ENCODE measurements at places on chromosomes 1 and 21. TPM values are rescaled to one million over a fixed set of nuclear protein-coding genes. Genes with fewer than 3 reads are reported as not detected.

DNA sequence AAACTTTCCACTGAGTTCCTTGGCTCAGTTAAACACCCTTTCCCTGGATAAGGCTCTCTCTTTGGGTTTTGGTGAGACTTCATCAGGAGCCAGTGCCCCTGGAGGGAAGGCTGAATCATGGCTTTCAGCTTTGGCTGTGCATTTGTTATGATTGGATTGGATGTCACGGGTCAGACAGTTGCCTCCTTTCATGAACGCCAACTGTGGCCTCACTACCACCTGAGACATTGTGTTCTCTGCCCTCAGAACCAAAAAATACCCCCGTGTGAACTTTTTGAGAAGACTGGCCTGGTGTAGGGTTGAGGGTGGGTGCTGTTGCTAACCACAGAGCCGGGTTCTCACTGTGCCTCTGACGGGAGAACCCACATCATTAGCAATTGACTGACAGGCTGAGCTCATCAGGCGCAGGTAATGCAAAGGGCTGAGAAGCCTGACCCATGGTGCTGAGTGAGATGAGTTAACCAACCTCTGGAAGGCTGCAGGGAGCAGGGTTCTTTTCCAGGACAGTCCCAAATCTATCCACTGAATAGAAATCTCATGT, 65.6 kb downstream of the HHAT start:
- DNase-seq: peak; percentile 80

DNA sequence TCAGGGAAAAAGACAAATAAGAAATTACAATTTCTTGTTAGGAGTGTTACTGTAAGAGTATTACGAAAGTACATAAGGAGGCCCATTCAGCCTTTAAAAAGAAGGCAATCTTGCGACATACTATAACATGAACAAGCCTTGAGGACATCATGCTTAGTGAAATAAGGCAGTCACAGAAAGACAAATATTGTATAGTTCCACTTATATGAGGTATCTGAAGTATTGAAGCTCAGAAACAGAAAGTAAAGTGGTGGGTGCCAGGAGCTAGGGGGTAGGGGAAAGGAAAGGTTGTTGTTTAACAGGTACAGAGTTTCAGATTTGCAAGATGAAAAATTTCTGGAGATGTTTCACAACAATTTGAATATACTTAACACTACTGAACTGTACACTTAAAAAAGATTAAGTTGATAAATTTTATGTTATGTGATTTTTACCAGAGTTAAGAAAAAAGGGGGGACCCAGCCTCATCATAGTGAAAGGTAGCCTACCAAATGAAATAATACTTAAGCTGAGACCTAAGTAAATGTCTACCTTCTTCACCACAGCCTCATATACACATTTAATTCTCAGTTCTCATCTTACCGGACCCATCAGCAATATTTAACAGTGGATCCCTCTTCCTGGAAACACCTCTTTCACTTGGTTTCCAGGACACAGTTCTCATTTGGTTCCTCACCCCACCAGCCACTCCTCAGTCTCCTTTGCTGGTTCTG, 19.5 kb downstream of the USP24 start:
- DNase-seq: no peak

DNA sequence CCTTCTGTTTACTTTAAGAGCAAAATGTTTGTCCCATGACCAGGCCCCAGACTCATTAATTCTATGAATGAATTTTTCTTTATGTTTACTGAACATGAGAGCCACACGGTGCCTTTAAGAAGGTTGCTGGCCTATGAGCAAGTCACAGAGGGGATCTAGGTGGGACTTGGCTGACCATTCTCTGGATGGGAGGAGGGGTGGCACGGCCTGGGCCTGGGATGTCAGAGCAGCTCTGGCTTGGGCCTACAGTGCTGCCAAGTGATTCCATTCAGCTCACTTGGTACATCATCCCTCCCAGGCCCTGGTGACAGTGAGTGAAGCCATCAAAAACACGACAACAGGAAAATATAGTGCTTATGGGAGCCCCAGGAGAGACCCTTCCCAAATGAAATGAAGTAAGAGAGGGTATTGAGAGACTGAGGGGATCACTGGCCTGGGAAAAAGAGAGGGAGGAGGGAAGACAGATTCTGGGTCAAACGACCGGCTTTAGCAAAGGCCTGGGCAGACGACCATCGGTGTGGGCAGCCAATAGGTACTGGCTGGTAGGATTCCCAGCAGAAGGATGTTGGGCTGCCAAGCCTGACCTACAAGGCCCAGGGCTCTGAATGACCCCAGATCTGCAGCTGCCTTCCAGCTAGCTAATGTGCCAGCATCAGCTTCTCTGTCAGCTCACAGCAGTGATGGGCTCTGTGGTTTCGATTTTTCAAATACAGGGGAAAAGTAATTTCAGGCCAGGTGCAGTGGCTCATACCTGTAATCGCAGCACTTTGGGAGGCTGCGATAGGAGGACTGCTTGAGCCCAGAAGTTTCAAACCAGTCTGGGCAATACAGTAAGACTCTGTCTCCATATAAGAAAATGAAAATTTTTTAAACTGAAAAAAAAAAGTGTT, 3.3 kb downstream of the TMEM53 start:
- no peak for DNase-seq

GRCh38 chr1:191831572-191831971, 326.7 kb upstream of the RGS18 start:
- no peak for DNase-seq

GRCh38 chr1:217747156-217747769, 116.1 kb downstream of the SPATA17 start:
- no peak for DNase-seq

GRCh38 chr1:20102875-20103274, 16.5 kb downstream of the PLA2G2D start:
- DNase-seq: no peak

- DNase-seq: no peak
These were observed 15.6 kb upstream of the RAP1A start for GRCh38 chr1:111603979-111604378.

- no peak for DNase-seq
These were observed 45.6 kb downstream of the PHC2 start for GRCh38 chr1:33385251-33385650.

- no peak for DNase-seq
These were observed 1.3 kb downstream of the WDR47 start for GRCh38 chr1:109040627-109040988.

DNA sequence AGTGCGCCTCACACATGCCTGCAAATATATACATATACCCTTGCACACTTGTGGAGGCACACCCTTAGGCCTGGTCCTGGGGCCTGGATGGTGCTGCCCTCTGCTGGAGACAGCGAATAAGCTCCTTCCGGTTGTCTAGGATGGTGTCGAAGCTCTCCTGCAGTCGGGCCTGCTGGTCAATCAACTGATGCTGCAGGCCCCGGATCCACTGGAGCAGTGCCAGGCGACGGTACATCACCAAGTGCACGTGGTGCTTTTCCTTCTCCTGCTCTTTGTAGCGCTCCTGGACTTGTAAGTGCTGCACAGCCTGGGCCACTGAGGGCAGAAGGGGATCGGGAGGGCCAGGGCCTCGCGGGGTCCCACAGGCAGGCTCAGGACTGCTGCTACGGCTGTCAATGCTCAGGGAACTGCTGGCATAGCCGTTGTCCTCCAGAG, 3.1 kb downstream of the C1orf216 start:
- peak; percentile 42 for DNase-seq

DNA sequence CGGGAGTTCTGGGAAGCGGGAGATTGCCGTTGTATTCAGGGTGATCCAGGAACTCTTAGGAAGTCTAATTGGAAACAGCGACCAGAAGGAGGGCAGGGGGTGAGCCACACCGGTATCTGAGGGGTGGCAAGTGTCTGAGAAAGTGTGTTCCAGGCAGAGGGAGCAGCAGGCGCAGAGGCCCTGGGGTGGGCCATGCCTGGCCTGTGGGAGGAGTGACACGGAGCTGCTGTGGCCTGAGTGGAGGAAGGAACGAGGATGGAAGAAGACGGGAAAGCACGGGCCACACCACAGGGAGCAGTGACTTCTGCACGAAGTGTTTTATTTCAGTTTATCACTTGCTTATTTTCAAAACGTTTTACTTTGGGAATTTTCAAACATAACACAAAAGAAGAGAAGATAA, 11.3 kb downstream of the PER3 start:
- no peak for DNase-seq

DNA sequence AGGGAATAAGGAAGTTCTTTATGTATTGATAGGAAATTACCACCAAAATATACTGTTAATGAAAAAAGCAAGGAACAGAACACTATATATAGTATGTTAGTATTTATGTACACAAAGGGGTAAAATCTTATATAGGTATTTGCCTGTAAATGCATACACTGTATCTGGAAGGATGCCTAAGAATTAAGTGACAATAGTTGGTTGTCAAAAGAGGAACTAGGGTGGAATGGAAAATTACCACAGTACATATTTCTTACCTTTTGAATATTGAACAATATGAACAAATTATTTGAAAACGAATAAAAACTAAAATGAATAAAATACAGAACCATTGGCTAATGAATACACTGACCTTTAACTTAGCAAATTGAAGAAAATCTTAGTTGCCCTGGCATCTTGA, 13.6 kb downstream of the ARPC5 start:
- no peak for DNase-seq

DNA sequence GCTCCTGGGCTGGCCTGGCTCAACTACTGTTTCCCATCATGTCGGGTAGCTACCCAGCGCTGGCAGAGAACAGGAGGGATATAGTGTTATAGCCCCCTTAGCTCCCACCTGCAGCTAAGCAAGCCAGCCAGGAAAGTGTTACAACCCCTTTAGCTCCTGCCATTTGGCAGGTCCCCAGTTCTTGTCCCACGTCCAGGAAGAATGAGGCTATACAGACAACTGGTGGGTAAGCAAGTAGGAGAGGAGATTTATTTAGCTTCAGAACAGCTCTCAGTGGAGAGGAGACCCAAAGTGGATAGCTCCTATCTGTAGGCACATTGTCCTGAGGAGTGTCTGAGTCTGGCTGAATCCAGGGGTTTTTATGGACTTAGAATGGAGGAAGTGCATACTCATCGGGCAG, 741.1 kb upstream of the B3GALT2 start:
- no peak for DNase-seq

The ALPL gene
- 0.32 TPM for polyA plus RNA-seq

The ORC1 gene
- polyA plus RNA-seq: 26.7 TPM

The PLA2G5 gene
- not detected for polyA plus RNA-seq

The GNAI3 gene
- polyA plus RNA-seq: 13.5 TPM

The CSF3R gene
- polyA plus RNA-seq: not detected

Data from GM12878 (cell line).